ENCODE measurements at places on chromosomes 2 and 18.

DNA sequence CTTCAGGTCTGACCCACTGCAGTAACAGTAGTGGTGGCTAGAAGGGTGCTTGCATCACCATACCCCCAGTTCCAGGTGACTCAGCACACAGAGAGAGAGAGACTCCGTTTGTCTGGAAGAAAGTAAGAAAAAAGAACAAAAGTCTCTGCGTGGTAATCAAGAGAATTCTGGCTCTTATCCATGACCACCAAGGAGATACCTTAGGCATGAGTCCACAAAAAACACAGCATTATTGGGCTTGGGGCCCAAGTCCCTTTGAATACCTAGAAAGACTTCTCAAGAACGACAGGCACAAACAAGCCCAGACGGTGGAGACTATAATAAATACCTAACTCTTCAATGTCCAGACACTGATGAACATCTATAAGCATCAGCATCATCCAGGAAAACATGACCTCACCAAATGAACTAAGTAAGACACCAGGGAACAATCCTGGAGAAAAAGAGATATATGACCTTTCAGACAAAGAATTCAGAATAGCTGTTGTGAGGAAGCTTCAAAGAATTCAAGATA, 21.7 kb upstream of the BAZ2B start:
- no peak for DNase-seq

GRCh38 chr18:70025580-70025979, 77.9 kb upstream of the CD226 start:
- DNase-seq: no peak

GRCh38 chr2:191749181-191749540, 71.2 kb downstream of the NABP1 start:
- DNase-seq: no peak

DNA sequence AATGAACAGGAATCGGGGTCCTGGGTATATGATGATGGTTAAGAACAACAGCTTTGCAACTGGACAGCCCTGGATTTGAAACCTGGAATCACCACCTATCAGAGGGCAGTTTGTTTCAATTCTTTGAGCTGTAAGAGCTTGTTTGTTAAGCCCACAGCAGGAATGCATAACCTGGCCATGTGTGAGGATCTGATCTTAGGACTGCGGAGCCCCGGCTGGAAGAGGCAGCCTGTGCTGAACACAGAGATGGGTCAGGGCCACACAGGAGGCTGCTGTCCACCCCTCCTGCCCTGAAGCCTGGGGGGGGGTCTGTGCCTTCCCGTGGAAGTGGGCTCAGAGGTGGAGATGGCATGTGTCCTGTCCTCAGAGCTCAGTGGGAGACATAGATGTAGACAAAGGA, 24.3 kb downstream of the TPO start:
- no peak for DNase-seq

- no peak for DNase-seq
These were observed 77.1 kb downstream of the HS1BP3 start for GRCh38 chr2:20573620-20574422.

DNA sequence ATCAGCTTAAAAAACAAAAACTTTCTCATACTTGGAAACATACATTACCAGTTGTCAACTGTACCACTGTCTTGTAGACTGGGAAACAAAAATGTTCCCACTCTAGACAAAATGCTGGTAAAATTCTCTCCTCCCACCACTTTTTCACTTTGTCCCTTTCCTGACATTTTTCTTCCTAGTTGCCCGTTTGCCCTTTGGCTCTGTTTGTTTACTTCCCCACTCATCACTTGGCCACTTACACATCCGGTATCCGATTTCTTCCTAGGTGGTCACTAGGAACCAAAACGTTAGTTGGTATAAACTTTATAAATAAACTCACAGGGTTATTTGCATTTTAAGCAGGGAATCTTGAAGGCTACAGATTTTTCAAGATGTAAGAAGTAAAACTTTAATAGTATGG, 84.9 kb downstream of the METTL4 start:
- no peak for DNase-seq

GRCh38 chr2:15546297-15547098, 14.6 kb downstream of the NBAS start:
- DNase-seq: no peak

DNA sequence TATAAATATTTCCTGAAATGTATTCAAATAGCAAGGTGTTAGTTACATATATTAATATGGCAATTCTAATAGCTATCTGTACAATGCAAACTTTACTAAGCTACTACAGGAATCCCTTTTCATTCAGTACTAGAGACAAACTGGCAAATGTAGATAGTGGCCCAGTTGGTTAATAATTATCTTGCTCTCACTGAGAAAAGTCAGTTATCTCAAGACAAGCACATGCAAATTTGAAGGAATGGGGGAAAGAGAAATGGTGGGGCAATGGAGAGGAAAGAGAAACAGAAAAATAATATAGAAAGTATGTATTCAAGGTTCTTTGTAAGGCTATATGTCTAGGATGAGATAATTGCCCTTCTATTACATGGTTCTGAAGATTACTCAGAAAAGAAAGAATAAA, 280.0 kb downstream of the FIGN start:
- DNase-seq: no peak

Data from NCI-H1436 (cell line).